ENCODE measurements at places on chromosomes 7 and 10.

DNA sequence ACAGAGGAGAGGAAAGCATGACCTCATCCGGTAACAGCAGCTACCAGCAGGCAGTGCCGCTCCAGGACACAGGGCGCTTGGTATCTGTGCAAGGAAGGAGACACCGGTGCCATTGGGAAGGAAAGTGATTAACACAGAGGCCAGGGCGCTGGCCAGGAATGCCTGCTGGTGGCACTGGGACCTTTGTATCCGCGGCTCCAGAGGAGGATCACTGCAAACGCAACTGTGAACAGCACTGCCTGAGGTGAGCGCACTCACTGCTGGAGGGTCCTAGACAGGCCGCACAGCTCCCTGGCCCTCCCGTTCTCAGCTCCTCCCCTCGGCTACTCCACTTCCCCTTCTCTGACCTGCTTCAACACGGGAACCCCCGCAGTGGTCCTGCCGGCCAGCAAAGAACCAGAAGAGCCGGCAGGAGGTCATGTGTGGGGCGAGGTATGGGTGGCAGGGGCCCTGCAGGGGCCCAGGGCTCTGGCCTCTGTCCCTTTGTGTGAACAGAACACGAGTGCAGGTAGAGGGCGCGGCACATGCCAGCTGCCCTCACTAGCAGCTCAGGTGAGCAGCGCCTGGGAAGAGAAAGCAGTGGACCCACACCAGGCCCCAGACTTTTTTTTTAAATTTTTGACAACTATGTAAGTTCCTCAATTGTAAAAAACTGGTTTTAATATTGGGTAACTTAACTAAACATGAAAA lies 107.6 kb downstream of the VIPR2 start:
- DNase-seq: no peak

- no peak for DNase-seq
Measured at GRCh38 chr7:33534833-33535232, 370.5 kb upstream of the BMPER start.

GRCh38 chr10:63899673-63900300 lies 378.6 kb downstream of the REEP3 start:
- no peak for DNase-seq

- no peak for DNase-seq
Measured at GRCh38 chr7:78924581-78924980, 528.9 kb downstream of the MAGI2 start.

- DNase-seq: no peak
Measured at GRCh38 chr7:2036786-2037185, 196.0 kb downstream of the MAD1L1 start.

DNA sequence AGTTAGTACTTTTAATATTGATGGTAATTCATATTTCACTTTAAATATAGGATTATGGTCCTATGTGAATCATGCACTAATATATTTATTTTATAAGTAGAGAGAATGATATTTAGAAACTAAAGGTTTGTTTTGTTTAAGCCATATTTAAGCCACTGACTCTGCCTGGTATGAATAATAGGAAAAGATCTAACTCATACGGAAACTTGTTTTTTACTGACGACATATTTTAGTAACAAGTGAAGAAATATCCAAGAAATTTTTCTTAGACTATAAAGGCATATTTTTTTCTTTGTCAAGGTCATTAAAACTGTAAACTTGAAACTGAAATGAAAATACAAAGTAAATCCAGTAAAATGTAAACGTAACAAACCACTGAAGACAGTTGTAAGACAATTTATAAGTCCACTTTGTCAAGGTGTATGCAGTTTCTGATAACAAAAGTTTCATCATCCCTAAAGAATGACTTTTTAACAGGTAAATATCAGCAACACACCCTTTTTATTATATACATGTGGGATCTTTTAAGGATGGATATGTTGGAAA lies 147.1 kb downstream of the PHF14 start:
- no peak for DNase-seq

GRCh38 chr10:76492678-76493472 lies 1061.5 kb downstream of the LRMDA start:
- no peak for DNase-seq

- DNase-seq: no peak
Measured at GRCh38 chr10:62031507-62031906, 130.0 kb downstream of the ARID5B start.

DNA sequence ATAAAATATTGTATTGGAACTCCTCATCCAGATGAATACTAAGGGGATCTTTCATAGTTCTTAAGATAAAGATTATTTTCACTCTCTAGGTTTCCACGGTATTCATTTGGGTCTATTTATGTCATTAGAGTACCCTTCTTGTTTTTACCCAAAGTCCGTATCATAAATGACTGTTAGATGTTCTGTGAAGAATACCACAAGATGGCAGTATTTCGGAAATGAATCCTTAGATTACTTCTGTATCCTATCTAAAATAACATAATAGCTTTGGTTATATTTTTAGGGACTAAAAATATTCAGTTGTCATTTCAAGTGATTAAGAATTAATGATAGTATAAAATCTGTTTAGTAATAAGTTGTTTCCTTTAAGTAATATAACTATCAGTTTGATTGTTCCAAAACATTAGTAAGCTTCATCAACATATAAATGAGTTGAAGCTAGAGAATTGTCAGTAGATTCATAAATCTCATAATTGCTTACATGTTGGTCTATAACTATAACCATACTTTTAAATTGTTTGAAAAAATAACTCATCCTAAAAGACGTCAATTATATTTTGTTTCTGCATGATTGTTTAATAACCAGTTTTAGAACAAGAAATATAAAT lies 337.5 kb upstream of the KCND2 start:
- DNase-seq: no peak

DNA sequence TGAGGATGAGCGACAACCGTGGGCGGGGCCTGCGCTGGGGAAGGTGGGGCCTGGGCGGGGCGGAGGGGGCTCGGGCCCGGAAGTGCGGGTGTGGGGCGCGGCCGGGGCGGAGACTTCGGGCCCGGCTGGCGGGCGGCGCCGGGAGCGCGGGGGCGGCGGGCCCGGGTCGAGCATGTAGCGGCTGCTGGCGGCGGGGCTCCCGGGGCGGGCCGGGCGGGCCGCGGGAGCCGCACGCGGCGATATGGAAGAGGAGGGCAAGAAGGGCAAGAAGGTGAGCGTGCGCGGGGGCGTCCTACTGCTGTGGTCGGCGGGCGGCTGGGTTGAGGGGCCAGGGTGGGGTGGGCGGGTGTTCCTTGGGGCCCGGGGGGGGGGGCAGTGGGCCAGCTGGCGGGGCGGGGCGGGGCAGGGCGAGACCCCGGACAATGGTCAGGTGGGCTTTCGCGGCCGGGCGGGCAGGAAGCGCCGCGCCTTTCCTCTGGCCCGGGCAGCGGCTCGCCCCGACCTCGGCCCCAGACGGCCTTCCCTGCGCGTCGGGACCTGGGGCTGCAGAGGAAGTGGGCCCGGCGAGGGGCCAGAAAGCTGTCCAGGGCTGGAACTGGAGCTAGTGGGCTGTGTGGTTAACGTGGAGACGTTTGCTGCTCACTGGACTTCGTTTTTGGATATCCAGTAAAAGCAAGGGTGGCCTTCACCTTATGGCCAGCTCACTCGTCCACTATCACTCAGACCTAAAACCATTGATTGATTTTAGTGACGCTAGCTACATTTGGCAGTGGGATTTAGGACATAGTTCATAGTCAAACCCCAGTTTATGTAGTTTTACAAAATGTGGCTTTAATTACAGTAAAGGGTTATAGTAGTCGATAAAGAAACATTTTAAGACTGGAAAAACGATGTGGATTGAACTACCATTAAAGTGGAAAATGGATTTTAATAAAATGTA lies at the start of gene CCM2:
TSS of gene CCM2 (plus strand) at position 109 of the 940 bp plus-strand sequence. CDS start at position 242, 133 bp downstream.
- peak; percentile 73 for DNase-seq

- DNase-seq: no peak
Measured at GRCh38 chr10:9016930-9017329, 962.4 kb downstream of the GATA3 start.

- DNase-seq: no peak
Measured at GRCh38 chr10:22570733-22571430, 143.5 kb downstream of the PIP4K2A start.

DNA sequence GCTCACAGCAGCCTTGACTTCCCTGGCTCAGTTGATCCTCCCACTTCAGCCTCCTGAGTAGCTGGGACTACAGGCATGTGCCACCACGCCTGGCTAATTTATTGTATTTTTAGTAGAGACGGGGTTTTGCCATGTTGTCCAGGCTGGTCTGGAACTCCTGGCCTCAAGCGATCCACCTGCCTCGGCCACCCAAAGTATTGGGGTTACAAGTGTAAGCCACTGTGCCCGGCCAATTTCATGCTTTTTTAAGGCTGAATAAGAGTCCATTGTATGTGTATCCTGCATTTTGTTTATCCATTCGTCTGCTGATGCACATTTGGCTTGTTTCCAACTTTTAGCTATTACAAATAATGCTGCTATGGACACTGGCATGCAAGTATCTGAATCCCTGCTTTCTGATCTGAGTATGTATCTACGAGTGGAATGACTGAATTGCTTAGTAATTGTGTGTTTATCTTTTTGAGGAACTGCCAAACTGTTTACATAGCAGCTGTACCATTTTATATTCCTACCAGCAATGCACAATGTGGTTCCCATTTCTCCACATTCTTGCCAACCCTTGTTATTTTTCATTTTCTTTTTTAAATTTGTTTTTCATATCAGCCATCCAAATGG lies 37.3 kb upstream of the TPST1 start:
- DNase-seq: no peak

GRCh38 chr10:52284416-52285013 lies 29.6 kb upstream of the DKK1 start:
- DNase-seq: no peak

DNA sequence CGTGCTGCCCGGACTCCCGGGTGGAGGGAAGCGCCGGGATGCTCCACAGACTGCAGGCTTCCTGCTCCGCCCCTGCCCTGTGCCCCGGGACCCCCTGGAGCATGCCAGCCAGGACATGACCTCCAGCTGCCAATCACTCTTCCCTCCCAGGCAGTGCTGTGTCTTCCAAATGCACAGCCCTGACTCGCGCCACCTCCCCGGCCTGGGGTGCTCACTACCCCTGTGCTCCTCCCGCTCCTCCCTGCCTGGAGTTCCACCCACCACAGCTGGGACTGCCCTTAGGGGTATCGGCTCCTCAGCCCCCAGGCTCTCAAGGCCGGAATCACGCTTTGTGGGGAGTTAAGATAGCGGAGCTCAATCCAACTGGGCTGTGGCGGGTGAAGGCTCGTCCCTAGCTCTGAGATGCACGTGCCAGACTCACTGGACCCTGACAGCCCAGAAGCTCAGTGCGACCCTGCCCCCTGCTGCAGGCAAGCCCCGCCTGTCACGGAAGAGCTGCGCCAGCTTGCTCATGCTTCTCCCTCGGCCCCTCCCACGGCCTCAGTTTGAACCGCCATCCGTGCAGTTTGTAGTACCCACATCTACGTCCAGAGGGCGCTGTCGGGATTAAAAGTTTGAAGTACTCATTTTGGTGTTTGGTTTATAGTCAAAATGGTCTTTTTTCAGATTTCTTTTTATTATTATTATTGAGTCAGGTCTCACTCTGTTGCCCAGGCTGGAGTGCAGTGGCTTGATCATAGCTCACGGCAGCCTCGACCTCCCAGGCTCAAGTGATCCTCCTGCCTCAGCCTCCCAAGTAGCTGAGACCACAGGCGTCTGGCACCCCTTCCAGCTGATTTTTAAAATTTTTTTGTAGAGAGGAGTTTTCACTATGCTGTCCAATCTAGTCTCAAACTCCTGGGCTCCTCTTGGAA lies 142.5 kb upstream of the TCERG1L start:
- DNase-seq: peak; percentile 10

DNA sequence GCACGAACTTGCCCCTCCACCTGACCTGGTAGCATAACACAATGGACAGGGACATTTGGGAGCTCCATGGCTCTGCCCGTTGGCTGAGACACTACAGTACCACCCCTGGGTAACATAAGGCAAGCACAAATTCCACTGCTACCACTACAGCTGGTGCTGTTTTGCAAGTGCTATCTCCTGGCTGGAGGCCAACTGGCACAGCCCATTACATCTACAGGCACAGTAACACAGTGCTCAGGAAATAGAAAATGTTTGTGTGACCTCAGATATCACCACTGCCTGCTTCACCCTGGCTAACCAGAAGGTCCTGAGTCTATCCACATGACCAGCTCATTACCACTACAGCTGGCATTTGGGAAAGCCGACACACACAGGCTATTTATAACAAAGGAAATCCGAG lies 631.1 kb upstream of the MBL2 start:
- no peak for DNase-seq

- no peak for DNase-seq
Measured at GRCh38 chr10:125783408-125783807, 7.8 kb upstream of the MMP21 start.

DNA sequence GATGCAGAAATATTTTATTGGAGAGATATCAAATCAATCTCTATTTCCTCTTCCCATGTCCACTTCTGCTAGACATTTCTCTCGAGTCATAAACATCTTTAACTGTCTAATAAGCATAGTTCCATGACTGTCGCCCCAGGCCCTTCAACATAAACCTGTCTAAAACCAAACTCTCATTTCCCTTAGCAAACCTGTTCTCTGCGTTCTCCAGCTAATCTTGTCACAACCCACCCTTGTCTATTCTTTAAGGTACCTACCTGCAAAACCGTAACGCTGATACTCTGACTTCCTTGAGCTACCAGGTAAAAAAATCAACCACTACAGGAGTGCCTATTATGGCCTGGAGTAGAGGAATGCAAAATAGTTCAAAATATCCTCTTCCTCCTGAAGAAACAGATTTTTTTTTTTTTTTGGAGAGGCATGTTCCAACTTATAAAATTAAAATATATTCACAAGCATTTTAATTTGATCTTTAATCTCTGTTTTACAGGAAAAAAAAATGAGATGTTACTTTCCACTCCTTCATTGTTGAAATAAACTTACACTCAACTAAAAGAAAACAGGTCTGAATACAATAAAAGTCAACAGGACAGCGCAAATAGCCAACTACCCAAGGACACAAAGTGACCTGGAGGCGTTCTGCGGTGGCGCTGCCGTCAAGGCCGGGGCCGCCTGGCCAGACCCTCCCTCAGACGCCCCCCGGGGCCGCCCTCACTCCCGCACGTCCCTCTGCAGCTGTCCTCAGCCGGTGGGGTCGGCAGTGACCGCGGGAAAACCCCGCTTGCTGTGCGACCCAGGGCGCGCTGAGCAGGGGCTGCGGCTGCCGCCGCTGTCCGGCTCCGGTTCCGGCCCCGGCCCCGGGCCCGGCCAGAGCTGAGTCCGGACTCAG lies 765 bp downstream of the SLC25A40 start:
- peak; percentile 5 for DNase-seq

GRCh38 chr10:85446827-85447226 lies 919.8 kb downstream of the GRID1 start:
- no peak for DNase-seq

- no peak for DNase-seq
Measured at GRCh38 chr7:3787717-3788264, 486.7 kb downstream of the SDK1 start.

Measured in H54 (cell line).